Renal cortical epithelial cell (primary cell): ENCODE measurements at places on chromosomes 6 and 20.

GRCh38 chr6:120348926-120349325, 985.4 kb downstream of the TBC1D32 start:
- DNase-seq: no peak

DNA sequence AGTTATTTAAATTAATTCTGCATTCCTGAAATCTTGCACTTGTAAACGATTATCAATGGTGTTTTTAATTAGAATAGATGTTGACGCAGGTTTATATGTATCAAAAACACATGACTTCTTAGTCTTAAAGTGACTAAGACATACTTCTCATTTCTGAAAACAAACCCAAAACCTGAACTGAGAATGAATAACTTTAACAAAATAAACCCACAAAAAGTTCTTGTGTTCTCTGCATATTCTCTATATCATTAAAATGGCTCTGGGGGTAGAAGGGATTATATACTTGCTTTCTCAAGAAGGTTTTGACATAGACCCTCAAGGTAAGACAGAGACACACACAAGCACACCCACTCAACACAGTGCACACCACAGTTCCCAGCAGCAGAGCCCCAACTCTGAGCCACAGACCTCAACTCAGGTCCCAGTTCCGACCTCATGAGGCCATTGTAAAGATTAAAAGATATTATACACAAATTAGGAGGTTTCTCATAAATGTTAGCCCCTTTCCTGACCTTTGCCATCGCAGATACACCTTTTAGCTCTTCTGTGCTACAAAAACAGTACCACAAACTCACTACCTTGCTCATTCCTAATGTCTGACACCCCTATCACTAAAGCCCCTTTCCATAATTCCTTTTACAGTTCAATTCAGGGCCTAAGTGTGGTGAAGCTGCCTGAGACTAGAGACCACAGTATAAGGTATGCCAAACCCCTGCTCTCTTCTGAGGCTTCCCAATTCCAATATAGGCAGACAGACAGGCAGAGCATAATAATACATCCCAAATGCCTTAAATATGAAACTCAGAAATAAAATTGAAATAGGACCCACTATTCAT, 267.8 kb downstream of the PTPRK start:
- no peak for DNase-seq

DNA sequence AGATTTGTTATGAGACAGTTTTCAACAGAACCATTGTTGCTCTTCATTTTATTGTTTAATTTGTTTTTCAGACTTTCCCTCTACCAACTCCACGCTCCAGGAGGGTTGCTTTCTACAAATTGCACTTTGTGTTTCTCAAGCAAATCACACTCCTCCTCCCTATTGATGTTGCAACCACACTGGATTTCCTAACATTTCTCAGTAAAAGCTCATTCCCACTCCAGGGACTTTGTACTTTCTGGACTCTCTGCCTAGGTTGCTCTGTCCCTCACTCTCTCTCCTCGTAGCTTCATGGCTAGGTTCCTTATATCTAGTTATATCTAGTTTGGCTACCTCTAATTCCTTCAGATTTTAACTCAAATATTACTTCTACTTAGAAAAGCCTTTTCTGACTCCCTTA, 20.3 kb downstream of the PGK2 start:
- DNase-seq: peak; percentile 40

DNA sequence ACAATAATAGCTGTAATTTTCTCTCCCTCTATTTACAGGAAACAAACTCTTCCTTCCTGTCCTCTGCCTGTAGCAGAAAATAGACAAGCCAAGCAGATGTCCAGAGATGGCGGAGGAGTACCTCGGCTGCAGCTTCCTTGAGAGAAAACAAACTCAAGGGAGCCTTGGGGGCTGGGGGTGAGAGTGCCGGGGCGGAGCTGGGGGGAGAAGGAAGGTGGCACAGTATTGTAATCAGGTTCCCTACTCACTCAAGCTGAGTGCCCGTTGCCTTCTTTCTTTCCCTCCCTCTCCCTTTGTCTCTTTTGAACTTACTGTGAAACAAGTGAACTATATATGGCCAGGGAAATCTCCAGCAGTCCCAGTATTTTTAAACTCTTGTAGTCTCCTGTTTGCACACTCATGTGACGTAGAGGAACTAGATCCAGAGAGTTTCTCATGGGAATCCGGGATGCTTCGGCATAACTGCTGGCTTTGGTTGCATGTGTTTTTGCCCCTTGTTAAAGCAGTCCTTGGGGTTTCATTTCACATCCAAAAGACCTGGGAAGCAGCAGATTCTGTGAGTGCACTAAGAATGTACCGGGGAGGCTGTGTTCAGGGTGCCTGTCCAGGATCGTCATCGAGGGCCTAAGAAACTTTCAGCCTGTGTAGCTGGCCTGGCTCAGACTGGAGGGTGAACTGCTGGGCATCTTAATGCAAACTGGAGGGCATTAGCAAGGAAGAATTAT, 44.6 kb upstream of the HDDC2 start:
- DNase-seq: no peak

GRCh38 chr6:158488065-158488464, 71.8 kb upstream of the TMEM181 start:
- peak; percentile 100 for DNase-seq

DNA sequence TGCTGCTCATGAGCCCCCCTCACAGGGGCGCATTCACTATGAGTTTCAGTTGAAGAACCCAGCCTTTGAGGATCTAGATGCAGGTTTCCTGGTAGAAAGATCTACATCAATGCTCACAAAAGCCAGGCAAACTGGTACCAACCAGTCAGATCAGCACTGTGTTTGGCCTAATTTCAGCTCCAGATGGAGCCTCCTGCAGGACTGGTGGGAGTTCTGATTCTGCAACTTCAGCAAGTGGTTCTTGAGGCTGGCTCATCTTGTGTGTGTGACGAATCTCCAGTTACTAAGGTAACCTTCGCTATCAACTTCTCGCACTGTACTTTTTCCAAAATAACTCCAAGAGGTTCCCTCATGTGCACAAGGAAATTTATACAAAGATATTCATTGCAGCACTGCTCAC, 118.8 kb downstream of the ZMYND8 start:
- no peak for DNase-seq

DNA sequence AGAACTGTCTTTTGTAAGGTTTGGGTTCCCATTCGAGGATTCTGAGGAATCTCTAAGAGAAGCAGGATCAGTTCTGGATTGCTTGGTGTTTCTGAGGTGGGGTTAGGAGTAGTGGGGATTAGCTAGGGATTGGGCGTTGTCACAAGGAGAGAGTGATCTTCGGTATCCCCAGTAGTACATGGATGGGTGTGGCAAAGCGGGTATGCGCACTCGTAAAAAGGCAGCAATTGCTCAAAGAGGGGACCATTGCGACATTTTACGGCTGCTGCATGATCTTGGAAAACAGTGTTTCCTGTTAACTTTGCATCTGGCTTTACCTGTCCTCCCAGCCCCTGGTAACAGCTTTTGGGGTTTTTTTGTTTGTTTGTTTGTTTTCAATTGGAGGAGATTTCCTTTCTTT, 9.7 kb upstream of the ZSCAN9 start:
- DNase-seq: peak; percentile 18

DNA sequence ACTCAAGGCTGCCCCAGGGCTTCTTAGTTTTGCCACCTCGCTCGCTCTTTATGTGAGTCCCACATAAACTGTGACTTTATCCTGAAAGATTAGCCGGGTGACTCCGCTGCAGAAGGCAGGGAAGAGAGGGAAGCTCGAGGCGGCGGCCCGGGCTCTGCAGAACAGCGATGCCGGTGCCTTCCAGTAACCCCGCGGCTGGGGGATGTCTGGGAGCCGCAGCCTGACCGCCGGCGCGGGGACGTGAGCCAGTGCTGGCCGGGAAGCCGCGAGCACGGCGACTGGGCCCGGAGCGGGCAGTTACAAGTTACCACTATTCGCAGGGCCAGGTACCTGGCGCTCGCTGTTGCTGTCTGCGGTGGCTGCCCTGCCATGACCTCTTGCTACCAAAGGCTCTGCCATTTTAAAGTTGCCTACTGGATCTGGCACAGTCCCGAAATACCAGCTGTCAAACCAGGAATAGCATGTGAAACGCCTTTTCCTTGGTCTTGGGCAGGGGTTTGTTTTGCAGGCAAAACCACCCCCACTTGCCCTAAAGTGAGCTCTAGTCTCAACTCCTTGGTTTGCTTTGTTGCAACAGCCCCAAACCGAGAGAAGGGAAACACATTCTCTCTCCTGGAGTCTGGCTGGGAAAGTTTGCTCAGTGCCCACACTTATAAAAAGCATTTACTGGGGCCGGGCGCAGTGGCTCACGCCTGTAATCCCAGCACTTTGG, 124.0 kb upstream of the SLC2A12 start:
- peak; percentile 72 for DNase-seq

DNA sequence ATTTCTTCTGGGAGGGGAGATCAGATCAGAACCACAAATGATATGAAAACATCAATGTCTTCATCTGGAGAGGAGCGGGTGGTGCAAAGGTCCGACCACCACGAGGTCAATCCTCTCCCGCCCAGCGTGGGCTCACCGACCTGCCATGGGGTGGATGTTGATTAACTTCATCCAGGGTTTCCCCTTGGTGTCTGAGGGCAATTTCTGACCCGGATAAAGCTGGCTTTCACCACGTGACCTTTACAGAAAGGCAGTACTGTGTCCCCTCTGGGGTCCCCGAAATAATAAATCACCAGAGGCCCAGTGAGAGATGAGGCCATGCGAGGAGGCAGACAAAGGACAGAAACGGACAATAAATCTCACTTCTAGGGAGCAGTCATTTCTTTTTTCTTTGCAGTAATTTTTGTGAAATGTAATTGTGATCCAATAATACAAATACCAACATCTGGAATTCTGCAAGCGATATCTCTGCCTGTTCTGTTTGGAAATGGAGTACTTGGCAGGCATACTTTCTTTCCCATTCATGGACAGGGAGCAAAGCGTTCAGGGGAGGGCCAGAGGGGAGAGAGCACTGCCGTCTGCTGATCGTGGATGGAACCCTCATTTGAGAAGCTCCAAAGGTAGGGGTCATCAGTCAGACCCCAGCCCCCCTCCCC, 55.1 kb upstream of the APCDD1L start:
- DNase-seq: no peak

GRCh38 chr6:1437553-1438406, 48.4 kb downstream of the FOXF2 start:
- no peak for DNase-seq

- DNase-seq: no peak
Measured at GRCh38 chr6:122754191-122754731, 25.3 kb upstream of the FABP7 start.

- peak; percentile 32 for DNase-seq
Measured at GRCh38 chr6:139336488-139336887, 38.0 kb downstream of the CITED2 start.

- DNase-seq: peak; percentile 27
Measured at GRCh38 chr6:1960486-1961142, 284.8 kb downstream of the GMDS start.

DNA sequence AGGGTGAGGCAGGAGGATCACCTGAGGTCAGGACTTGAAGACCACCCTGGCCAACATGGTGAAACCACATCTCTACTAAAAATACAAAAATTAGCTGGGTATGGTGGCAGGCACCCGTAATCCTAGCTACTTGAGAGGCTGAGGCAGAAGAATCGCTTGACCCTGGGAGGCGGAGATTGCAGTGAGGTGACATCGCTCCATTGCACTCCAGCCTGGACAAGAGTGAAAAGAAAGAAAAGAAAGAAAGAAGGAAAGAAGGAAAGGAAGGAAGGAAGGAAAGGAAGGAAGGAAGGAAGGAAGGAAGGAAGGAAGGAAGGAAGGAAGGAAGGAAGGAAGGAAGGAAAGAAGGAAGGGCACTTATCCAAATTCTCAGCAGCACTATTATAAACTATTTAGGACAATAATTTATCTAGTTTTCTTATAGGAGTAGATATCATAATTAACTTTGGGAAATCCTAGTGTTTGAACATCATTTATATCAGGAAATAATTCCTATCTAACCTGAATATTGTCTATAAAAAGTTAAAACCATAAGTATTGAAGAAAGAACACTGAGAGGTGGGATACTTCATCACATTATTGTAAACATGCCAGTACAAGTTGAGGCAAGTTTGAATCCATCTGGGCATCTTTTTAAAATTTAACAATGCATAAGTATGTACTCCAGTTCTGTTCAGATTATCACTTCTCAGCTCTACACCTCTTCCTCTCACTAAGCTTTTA, 305.5 kb downstream of the SLC35F1 start:
- no peak for DNase-seq

- DNase-seq: no peak
Measured at GRCh38 chr20:57167971-57168701, 98.3 kb downstream of the BMP7 start.

GRCh38 chr6:11021003-11021402, 23.1 kb downstream of the ELOVL2 start:
- DNase-seq: no peak

GRCh38 chr6:36847152-36847551, 7.9 kb upstream of the CPNE5 start:
- no peak for DNase-seq

- DNase-seq: no peak
Measured at GRCh38 chr6:55785273-55785672, 90.1 kb downstream of the BMP5 start.

- DNase-seq: no peak
Measured at GRCh38 chr6:130337534-130337933, 28.3 kb upstream of the TMEM200A start.

GRCh38 chr6:118578617-118579016, 30.5 kb downstream of the PLN start:
- no peak for DNase-seq

DNA sequence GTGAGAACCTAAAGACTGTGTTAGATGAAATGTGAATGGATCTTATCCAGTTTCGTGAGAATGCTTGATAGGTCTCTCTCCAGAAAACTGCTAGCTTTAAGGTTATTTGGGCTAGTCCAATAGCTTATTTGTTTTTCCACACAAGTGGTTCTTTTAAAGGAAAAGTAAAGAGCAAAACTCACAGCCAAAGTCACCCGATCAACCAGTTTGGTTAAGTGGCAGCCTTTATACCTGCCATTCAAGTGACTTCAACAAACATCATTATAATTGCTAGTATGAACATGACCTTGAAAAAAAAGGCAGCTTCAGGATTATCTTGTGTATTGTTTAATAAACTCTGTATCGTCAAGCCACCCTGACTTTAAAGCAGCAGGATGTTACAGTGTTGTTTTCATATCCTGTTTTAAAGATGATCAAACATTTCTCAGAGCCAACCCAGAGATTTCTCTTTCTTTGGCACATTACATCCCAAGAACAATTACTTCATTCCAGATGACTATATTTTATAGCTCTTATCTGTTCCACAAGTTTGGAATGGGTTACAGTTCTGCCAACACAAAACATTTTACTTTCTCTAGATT, 253.4 kb downstream of the EPHA7 start:
- DNase-seq: no peak

DNA sequence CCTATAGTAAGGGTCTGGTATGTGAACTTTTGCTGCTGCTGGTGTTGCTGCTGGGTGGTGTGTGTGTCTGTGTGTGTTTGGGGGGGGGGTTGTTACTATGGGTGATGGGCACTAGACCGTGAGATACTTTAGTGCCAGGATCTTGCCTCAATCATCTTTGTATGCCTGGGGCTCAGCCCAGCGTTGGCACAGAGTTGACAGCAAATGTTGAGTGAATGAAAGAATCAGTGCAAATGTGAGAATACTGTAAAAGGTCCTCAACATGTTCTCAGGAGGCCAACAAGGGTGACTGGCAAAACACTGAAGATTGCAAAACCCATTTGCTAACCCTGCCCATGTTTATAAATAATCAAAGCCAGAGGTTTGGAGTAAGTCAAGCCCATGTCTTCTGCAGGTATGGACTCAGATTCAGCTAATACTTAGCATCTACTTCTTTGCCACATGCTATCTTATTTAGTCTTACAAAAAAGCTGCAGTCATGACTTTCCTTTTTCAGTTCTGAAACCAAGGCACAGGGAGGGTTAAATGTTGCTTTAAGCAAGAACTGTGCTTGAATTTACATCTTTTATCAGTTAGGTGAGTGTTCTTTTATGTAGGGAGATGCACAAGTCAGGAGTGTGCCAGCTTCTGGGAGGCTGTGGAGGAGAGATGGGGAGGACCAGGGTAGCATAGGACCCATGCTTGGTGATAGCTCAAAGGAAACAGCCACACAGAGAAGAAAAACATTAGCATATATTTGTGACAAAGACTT, 125.3 kb upstream of the SPACA1 start:
- peak; percentile 52 for DNase-seq
